Kidney glomerular epithelial cell (primary cell): ENCODE measurements at places on chromosomes 2 and 18.

- DNase-seq, result peak; percentile 86
These were observed at the start of gene FIGN for GRCh38 chr2:163735685-163736432. Gene FIGN, minus strand, starts transcription at chr2:163736008. Its CDS starts 1,081 bp downstream, at chr2:163734927.

GRCh38 chr2:133682906-133683305, 114.6 kb upstream of the NCKAP5 start:
- DNase-seq, result no peak

DNA sequence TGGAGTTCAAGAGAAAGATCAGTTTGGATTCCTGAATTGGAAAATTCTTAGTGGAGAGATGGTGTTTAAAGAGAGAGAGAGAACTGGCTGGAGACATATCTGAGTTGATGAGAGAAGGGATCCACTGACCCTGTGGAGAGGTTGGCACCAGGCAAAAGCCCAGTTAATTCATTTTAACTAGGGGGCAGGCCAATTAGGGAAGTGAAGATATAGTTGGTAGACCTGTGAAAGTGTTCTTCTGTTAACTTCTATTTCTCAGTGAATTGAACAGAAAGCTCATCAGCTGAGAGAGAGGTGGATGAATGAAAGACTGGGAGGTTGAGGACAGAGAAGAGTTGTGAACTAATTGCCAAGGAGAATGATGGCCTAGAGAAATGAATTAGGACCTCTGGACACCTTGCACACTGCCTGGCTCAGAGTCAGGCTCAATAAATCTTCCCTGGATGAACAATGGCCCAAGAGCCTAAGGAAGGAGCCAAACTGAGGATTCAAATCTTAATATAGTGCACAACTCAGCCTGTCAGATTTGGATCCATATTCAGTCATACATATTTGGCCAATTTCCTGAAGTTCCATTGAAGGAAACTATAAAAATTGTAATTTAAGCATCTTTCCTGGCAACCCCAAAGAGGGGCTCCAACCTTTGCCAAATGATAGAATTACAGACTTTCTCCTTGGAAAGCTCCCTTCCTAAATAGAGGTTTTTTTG, 82.2 kb upstream of the RMDN2 start:
- DNase-seq, result no peak

GRCh38 chr2:236689393-236689700, 119.7 kb downstream of the ACKR3 start:
- no peak for DNase-seq

DNA sequence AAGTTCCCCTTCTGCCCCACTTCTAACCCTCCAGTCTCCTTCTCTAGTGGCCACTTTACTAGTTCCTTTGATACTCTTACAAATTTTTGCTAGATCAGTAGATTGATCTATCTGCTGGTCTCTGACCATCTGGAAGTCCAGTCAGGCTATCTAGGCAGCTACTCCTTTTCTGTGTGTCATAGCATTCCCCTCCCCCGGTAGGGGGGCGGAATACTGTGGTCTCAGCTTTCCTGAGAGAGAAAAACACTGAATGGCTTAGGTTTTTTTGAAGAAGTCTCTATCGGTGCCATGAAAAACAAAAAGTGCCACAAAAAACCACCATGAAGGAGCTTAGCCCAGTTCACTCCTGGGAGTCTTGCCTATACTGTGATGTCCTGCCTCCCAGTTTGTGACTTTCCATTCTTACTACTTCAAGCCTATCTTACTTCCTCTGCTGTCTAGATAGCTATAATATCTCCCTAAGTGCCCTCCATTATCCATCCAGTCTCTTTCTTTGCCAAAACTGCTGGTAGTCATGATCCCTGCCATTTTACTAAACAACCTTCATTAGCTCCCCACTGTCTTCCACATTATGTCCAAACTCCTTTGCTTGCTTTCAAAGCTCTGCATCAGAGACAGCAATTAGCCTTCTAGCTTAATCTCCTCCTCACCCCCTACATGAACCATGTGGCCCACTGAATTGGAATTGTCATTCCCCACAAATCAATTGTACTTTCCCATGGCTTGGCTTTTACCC, 29.9 kb downstream of the TPGS2 start:
- no peak for DNase-seq

GRCh38 chr2:11724151-11724550, 22.3 kb upstream of the LPIN1 start:
- DNase-seq, result no peak

DNA sequence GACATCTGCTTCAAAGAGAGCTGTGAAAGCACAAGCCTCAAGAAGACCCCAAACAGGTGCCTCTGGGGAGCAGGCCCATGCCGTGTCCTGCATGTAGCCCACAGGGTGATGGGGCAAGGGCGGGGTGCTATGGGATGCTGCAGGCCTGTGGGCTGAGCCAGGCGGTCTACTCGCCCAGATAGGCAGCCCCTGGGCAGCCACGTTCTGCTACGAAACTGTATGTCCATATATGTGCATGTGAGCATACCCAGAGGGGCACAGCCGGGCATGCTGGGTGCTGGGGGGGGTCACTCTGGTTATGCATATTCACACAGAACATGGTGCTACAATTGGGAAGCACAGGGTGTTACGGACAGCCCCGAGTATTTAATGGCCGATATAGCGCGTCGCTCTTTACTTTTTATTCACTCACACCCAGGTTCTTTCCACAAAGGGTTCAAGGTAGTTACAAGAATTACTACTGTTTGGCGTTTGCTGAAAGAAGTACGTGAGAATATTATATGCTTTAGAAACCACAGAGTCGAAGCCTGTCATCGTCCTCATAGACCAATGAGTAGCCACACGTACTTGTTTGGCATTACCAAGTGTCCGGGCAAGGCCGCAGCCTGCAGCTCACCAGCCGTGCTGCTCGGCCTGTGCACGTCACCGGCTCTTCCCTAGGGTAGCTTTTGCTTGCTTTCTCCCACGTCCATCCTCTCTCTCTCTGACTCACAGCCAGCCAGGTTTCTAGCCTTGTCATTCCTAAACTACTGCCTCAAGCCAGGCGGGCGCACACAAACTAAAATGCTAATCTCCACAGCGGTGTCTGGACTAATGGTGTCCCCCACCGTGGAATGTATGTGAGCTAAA, 14.4 kb downstream of the MTERF4 start:
- no peak for DNase-seq

DNA sequence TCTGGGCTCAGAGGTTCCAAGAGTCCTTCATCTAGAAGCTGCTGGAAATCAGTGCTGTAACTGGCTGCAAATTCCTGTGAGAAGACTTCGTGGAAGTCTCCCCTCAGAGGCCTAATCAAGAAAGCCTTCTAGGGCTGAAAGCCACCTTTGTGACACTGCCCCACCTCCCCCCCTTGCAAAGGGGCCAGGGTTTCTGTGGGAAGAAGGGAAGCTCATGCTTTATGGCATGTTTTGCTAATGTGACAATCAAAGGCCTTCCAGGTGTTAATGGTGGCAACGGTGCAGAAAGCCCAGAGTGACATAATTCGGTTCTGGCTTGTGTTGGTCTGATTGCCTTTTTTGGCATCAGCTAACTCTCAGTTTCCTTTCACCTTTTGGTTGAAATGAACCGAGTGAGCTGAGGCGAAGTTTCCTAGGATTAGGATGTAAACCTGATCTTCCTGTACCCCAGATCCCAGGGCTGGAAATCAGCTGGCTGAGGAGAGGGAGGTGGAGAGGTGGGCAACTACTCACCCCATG, 126.9 kb upstream of the TRIB2 start:
- DNase-seq, result no peak

DNA sequence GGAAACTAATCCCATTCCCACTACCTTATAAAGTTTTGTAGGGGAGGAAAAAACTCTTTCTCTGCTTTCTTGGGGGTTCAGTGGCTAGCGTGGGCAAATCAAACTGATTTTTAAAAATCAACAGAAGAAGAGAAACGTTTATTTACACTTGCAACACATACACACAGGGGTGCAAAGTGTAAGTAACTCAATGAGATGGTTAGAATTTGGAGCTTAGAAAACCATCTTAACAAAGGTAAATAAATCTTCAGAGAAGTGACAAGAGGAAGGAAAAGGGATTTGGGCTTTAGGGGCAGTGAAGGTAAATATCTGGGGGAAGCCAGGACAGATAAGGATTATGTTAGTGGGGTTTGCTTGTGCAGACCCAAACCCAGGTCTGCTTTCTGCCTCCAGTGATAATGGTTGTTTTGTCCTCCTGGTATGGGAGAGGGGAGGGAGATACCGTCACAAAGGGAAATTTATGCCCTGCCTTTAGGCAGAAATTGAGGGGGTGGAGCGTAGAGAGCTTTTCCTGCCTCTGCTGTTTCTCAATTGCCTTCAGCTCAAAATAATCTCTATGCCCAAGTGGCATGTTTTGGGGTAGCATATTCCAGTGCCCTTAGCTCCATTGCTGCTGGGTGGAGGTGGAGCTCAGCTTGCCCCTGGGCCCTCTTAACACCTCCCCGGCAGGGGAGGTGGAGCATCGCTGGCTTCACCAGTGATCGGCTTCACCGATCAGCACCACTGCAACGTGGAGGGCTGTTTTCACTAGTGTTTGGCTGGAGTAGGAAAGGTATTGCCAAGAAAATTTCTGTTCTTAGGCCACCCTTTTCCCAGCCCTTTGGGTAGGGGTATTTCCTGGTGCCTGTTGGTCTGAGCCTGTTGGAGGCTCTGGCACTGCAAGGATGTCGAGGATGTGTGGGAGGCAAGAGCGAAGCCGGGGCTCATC, 92.2 kb downstream of the TEX51 start:
- DNase-seq, result no peak

DNA sequence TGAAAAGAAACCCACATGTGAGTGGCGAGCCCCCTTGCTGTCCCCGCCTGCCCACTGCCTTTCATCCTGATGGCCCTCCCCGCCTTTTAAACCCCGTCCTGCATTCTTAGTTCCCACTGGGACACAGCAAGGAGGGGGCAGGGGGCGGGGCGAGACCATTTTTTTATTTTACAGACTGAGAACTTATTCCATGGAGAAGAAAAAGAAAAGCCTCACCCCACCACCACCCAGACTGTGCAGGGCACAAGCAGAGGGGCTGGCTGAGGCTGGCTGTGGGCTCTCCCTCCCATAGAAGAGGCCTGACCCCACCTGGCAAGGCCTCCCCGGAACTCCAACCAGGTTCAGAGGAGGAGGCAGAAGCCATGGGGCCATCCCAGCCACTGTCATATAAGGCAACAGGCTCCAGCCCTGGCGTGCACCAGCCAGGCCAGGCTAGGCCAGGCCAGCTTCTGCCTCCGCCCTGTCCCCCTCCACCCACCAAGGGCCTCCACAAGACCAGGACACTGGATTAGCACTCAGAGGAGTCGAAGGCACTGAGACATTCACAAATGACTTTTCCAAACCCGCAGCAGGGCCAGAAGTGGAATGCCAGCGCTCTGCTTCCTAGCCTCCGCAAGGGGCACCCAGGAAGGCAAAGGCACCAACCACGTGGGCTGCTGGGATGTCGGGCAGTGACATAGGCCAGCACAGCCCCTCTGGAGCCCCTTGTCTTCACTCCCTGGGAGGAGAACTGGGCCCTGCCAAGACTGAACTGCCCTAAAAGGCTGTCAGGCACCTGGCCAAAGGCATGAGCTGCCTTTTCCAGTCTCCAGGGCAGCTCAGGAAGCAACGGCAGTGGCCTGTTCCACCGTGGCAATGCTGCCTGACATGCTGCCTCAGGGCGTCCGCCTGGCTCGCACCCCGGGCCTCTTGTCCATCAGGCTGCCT, 37.5 kb upstream of the SEMA4C start:
- no peak for DNase-seq

- no peak for DNase-seq
These were observed 301.6 kb downstream of the SLC8A1 start for GRCh38 chr2:40150266-40150665.

- no peak for DNase-seq
These were observed 155.8 kb upstream of the WDSUB1 start for GRCh38 chr2:159442159-159442852.

DNA sequence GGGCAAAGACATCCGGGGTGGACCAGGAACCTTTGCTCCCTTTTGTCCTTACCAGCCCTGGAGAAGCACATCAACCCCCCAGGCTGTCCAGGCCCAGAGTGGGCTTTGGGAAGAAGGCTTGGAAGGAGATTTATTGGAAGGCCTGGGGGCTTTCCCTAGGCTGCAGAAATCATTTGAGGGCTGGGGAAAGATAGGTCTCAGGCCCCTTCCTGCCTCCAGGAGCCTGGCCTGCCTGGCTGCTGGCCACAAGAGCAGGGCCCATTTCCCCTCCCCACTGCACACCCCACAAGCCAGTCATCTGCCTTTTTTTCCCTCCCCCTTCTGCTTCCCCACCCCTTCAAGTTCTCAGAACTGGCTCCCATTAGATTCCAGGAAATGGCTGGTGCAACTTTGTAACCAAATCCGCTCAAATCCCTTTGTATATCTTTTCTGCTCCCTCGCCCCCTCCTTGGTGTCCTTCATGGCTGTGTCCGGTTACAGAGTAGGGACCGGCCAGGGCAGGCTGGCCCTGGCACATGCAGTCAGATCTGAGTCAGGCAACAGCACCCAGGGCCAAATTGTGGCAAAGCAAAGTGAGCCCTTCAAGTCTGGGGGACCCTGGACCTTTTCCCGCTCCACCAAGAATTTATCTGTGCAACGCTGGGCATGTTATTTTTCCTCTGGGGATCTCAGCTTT, 20.8 kb upstream of the TNP1 start:
- DNase-seq, result no peak

DNA sequence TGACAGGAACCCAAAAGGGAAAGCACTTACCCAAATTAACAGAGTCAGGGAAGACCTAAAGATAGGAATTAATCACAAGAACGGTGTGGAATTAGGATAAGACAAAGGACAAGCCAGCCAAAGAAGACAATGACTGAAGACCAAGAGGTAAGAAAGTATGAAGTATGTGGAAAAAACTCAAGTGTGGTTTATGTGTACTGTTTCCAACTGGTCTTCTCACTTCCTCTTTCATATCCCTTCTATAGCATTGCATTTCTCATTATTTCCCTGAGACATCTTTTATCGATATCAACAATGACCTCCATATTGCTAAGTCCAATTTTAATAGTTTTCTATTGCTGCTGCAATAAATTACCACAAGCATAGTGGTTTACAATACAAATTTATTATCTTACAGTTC, 313.5 kb upstream of the SLC39A10 start:
- no peak for DNase-seq

DNA sequence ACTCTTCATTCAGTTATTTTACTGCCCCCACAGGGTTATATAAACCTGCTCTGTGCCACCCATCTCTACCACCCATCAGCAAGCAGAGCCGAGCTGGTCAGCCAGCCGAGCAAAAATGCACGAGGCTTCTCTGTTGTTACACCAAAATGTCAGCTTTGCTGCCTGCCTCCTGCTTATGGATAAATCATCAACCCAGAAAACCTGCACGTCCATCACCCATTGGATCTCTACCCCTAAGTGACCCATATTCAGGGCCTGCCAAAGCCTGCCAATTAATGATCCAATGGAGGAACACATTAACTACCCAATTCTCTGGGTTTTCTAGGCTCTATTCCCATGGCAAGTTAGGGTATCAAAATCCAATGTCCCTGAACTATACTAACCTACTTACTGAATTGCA, 365.5 kb upstream of the ACVR2A start:
- peak; percentile 19 for DNase-seq

DNA sequence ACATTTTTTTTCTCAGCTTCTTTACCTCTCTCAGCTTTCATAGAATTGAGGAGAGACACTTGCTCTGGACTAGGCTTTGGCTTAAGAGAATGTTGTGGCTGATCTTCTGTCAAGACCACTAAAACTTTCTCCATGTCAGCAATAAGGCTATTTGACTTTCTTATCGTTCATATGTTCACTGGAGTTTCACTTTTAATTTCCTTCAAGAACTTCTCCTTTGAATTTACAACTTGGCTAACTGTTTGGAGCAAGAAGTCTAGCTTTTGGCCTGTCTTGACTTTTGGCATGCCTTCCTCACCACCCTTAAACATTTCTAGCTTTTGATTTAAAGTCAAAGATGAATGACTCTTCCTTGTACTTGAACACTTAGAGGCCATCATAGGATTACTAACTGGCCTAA, 104.4 kb upstream of the SLC39A10 start:
- no peak for DNase-seq
